ENCODE measurements at places on chromosomes 13 and 19.
A peak's percentile ranks its signal among the peaks of the same experiment; 100 is the strongest.

GRCh38 chr13:95123726-95124125 is 177.5 kb downstream of the ABCC4 start:
- no peak for DNase-seq

- DNase-seq: no peak
These were observed 53.3 kb upstream of the C13orf46 start for GRCh38 chr13:114027046-114027715.

- DNase-seq: no peak
These were observed 443.1 kb upstream of the SPRY2 start for GRCh38 chr13:80783926-80784565.

GRCh38 chr13:109788372-109789111 is 2.2 kb upstream of the IRS2 start:
- DNase-seq: no peak

- DNase-seq: no peak
These were observed 4.2 kb upstream of the CDX2 start for GRCh38 chr13:27973291-27973690.

GRCh38 chr19:17469092-17469480 is 1.2 kb upstream of the SLC27A1 start:
- no peak for DNase-seq

DNA sequence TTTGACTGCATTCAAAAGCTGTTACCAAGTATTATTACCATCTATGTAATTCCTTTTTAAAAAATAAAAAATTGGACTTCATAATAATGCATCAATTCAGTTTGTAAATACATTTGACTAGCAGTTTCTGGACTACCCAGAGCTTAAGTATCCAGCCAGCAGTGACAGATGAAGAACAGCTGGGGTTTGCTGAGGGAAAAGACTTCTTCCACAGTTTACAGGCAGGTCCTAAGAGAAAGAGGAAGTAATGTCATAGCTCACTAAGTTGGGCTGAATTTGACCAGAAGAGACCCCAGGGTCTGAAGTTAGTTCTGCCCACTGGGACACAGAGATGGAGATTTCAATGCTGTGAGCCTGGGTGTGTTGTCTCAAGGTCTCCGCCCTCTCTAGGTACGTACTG is 96.4 kb downstream of the MBNL2 start:
- DNase-seq: peak; percentile 29

GRCh38 chr13:110201114-110201513 is 105.8 kb downstream of the COL4A1 start:
- no peak for DNase-seq

GRCh38 chr19:8259142-8259921 is 48.8 kb downstream of the CD320 start:
- DNase-seq: no peak

DNA sequence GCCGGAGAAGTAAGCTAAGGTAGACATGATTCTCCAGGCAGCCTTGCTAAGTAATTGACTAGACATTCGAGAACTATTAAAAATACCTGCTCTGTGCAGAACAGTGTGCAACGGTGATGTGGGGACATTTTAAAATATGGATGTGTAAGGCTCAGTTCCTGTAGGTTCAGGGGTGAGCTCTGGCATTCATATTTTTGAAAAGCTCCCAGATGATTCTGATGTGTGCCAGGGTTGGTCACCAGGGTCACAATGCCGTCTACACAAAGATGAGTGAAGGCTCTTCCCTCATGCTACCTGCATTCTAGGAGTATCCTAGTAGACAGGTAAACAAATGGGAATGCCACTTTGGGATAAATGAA is 702 bp upstream of the EPSTI1 start:
- no peak for DNase-seq

GRCh38 chr13:111901267-111901915 is 165.6 kb upstream of the SOX1 start:
- DNase-seq: no peak

DNA sequence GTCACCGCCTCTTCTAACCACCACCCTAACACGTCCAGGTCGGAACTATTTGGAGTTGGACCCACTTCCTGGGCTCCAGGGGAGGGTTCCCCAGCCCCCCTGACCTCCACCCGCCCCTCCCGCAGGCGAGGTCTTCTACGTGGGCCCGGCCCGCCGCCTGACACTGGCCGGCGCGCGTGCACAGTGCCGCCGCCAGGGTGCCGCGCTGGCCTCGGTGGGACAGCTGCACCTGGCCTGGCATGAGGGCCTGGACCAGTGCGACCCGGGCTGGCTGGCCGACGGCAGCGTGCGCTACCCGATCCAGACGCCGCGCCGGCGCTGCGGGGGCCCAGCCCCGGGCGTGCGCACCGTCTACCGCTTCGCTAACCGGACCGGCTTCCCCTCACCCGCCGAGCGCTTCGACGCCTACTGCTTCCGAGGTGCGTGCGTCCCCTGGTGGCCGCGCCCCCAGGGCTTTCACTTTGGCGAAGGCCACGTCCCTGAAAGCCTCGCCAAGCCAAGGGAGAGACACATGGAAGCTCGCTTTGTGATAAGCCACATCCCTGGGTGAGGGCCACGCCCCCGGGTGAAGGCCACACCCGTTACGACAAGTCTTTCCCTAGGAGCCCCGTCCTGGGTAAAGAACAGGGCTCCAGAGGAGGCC is 13.2 kb downstream of the NCAN start:
- DNase-seq: peak; percentile 85

All from KBM-7 (cell line).